Brain microvascular endothelial cell (primary cell): ENCODE measurements at places on chromosomes 1 and 21.

DNA sequence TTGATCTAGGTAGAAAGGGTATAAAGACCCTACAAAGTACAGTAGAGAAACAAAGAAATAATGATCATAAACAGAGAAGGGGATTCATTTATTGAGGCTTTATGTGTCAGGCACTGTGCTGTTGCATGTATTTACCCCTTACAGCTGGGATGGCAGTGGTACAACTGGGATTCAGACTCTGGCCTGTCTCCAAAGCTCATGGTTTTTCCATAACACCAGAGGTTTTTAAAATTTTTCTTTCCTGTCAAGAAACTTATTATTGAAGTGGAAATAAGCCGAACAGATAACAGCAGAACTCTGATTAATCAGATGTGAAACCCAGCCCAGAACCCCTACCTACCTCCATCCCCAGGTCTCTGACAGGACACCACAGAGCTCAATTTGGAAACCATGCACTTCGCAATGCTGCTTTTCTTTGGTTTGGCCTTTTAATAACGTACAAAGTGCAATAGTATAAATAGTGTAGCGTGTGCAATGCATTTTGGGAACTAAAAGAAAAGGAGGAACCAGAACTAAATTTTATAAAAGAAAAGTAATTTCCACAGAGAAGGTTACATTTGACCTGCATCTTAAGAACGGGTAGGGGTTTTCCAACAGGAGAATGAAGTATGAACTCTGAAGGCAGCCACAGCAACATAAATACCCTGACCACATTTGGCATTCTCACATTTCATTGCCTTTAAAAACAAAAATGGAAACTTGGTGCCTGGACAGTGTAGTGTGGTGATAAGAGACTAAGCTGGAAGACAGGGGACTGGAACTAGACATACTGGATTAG, 92.0 kb upstream of the S1PR1 start:
- no peak for DNase-seq

- DNase-seq, result no peak
Observed at GRCh38 chr1:228799924-228800323, 64.6 kb downstream of the RHOU start.

GRCh38 chr1:37486680-37487618, 12.6 kb downstream of the ZC3H12A start:
- DNase-seq, result peak; percentile 67

DNA sequence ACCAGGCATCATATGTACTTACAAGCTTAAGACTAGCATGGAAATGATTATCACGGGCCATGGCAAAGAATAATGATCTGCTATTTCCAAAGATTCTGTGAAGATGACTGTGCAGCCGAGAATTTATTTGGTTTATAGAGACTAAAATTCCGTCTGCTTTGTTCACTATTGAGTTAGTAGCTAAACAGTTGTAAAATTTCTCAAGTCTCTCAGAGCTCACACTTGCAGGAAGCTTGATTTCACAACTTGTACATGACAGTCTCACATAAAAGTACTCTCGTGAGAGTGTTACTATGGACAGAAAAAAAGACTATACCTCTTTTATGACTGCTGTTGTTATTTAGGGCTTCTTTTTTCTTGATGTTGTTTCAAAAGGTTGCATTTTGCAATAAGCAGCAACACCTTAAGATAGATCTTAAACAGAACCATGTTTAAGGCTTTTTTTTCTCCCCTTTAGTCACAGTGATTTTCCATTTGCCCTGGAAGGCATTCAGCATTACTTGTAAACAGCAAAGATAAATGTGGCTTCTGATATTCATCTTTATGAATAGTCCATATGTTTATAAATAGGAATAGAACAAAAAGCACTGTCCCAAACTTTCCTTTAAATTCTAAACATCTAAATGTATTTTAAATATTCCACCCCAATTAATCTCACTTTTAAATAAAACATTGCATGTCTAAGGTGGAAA, 24.8 kb downstream of the ST6GALNAC5 start:
- no peak for DNase-seq

DNA sequence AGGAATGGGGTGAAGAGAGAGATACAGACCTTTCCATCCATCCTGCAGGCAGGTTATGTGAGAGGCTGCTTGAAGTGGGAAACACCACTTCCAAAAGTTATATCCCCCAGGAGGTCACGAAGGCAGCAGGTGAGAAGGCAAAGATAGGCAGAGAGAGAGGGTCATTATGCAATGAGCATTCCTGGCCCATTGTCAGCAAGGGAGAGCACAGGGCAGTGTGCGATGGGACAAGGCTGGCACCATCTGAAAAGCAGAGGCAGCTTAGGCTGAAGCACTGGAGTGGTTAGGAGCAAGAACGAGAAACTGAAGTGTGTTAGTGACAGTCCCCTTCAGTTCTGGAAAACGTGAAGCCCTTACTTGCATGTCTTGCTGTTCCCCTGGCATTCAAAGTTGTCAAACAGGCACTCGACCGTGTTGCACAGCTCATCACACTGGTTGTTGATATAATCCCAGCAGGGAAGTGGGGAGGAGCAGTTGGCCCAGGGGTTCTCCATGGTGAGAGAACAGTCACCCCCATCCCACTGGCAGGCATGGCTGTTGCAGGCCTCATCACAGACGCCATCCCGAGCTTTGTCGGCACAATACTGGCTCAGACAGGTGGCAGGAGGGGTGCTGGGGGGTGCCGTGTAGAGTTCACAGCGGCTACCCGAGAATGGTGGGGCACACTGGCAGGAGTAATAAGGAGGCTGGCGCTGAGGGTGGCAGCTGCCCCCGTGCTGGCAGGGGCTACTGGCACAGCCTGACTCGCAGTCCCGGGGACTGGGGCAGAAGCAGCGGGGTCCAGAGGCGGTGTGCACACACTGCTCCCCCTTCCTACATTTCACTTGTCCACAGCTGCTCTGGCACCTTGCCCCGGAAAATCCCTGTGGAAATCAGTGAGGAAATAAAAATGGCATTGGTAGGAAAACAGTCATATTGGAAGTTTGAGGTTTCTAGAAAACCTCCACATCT, 28.9 kb upstream of the ADAM30 start:
- no peak for DNase-seq

DNA sequence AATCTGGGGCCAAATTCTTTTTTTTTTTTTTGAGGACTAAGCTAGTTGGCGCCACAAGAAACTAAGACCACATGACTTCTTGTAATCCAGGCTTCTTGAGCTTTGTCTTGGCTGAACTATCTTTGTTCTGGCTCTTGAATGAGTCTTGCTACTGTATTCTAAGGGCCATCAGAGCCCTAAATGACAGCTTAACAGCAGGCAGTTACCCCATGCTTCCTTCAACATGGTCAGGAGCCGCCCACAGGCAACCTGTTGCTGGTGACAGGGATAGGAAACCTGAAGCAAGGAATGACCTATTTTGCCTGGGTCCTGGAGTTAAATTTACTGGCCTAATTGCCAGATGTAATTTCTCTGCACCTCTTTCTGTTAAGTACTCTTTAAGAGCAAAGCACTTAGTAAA, 188.2 kb upstream of the PLXNA2 start:
- DNase-seq, result no peak

DNA sequence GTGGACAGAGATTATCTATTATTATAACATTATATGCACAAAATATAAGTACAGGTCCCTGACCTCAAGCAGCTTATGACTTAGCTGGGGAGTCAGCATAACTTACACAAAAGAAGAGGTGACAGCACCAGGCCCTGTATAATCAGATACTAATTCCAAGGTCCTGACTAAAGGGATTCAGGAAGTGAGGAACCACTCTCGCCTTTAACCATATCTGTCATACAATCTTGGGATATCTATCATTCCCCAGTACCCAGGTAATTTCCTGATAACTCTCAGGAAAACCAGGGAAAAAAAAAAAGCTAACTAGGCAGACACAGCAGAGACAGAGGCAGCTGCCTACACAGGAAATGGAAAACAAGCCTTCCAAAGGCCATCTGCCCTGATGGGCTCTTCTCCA, 78.5 kb upstream of the CAMK1G start:
- peak; percentile 34 for DNase-seq

DNA sequence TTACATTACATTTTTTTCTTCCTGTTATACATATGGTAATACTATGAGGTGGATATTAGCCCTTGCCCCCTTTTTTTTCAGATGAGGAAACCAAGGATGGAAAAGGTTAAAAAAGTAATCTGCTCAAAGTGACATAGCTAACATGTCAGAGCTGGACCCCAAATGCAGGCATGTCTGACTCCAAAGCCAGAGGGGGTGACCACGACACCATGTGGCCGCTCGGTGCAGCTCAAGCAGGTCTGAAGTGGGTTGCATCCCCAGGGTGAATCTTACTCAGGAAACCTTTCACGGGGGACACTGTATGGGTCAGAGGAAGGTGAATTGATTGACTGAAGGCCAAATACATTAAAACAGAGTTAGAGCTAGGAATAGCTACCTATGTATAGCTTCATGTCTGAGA, 34.8 kb downstream of the CD34 start:
- DNase-seq, result no peak

GRCh38 chr1:238272145-238272544, 381.4 kb upstream of the ZP4 start:
- DNase-seq, result no peak

DNA sequence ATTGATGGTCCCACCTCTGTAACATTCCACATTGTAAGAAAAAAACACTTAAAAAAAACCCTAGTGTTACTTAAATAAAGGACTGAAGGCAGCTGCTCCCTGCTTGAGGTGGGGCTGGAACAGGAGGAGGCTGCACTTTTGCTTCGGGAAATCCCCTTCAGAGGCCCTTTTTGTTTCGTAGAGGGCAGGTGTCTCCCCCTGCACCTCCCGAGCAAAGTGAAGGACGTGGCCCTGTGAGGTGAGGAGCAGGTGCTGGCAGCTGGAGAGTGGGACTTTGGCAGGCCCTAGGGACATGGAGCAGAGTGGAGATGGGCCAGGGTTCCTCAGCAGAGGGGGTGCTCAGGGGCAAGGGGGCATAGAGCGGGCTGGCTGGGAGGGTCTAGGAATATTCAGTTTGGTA, 33.4 kb upstream of the WNT4 start:
- DNase-seq, result no peak

DNA sequence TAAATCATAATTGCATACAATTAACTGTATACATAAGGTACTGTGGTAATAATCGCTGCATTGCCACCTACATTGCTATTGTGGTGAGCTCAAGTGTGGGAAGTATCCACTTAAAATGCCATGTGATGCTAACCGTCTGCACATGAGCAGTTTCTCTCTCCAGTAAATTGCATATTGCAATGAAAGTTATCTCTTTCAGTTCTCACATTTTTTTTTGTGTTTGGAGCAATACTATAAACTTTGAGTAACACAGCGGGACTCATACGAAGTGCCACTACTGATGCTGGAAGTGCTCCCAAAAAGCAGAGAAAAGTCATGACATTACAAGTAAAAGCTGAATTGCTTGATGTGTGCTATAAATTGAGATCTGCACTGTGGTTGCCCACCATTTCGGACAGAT, 38.5 kb downstream of the DISC1 start:
- DNase-seq, result no peak

DNA sequence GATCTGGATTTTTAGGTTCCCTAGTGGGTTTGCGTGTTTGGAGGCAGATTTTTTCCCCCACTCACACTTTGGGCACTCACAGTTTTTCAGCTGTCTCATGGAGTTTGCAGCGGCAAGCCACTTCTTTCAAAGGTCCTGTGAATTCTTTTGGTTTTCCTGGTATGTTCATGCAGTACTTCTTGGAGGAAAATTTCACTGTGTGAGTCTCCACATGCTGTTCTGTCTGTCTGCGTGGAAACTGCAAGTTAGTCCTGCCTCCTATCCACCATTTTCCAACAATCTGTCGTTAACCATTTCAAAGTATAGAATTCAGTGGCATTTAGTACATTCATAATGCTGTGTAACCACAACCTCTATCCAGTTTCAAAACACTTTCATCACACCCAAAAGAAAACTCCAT, 793 bp upstream of the FMO1 start:
- no peak for DNase-seq

DNA sequence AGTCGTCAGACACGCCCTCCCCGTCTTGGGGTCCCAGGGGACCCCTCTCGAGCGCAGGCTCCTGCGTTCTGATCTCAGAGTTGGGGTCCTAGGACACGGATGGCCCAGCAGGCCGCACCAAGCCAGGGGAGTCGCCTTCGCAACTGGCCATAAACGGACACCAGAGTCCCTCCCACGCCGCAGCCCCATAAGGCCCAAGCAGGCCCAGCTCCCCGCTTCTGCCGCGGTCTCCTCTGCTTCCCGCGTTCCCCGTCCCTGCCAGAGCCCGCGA, 633 bp downstream of the DMRTA2 start:
- no peak for DNase-seq

GRCh38 chr1:179287946-179288345, 5.7 kb upstream of the SOAT1 start:
- DNase-seq, result no peak

GRCh38 chr1:56837244-56837939, 17.2 kb upstream of the C8A start:
- DNase-seq, result no peak

- no peak for DNase-seq
Observed at GRCh38 chr1:37400466-37401225, 73.7 kb upstream of the ZC3H12A start.

DNA sequence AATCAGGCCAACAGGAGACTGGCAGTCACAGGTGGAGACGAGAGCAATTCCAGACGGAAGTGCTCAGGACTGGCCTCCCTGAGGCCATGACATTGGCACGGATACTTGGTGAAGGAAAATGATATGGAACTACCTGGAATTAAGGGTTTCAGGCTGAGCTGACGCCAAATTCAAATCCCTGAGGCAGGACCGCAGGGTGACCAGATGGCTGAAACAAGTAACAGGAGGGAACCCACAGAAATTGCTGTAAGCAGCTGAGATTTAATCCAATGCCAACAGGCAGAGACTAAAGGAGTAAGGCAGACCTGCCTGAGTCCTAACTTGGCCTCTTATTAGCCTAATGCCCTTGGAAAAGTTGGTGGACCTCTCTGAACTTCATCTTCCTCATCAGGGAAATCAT, 76.2 kb downstream of the ERG start:
- no peak for DNase-seq

GRCh38 chr1:209516771-209517680, 66.5 kb upstream of the CAMK1G start:
- no peak for DNase-seq

GRCh38 chr21:40185208-40185607, 318.0 kb downstream of the PCP4 start:
- DNase-seq, result no peak

DNA sequence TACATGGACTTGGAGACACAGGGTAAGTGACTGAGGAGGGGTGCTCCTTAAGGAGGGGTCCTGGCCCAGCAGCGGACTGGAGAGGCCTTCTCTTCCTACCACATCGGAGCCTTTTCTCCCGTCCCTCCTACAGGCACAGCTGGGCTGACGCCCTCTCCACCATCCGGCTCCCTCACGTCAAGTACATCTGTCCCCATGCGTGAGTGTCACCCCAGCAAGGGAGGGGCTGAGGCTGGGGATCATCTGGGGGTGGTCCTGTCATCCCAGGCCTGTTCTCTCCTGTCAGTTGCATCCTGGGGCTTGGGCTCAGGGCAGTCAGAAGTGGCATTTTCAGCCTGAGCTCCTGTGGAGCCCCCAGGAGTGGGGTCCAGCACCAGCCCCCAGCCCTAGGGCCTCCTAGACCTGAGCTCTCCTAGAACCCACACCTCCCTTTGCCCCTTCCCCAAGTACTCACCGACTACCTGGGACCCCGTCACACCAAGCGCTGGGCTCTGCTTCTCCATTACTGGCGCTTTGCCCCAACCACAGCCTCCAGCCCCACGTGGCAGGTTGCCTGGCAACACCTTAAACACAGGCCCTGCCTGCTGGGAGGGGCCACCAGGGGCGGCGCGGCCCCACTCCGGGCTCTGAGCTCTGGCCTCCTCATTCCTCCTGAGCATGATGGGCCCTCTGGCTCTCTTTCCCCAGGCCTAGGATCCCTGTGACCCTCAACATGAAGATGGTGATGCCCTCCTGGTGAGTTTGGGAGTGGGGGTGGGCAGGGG, 2.3 kb downstream of the LYPLA2 start:
- no peak for DNase-seq
